ENCODE measurements at places on chromosomes 5 and 9. TPM values are rescaled to one million over a fixed set of nuclear protein-coding genes. Genes with fewer than 3 reads are reported as not detected.
A peak's percentile ranks its signal among the peaks of the same experiment; 100 is the strongest.

DNA sequence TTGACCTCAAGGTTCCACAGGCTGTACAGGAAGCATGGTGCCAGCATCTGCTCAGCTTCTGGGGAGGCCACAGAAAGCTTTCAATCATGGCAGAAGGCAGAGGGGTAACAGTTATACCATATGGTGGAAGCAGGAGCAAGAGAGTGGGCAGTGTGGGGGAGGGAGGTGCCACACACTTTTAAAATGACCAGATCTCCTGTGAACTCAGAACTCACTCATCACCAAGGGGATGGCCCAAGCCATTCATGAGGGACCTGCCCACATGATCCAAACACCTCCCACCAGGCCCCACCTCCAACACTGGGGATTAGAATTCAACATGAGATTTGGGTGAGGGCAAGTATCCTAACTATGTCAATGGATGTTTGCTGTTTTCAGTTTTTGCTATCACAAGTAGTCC lies 16.2 kb downstream of the CYFIP2 start:
- no peak for DNase-seq
- H3K27ac ChIP-seq = no peak overlapping the region
- no peaks in the 10 kb centered on the region for H3K27me3 ChIP-seq
- peaks cover 5% of the 10 kb centered on the region for H3K36me3 ChIP-seq
- H3K4me3 ChIP-seq = no peak overlapping the region

- no peak overlapping the region for H3K27ac ChIP-seq
- no peak overlapping the region for H3K4me3 ChIP-seq
Observed at GRCh38 chr5:145520335-145520734, 314.8 kb downstream of the PRELID2 start.

PCDHA6 gene
- 1.9 TPM for total RNA-seq

DNA sequence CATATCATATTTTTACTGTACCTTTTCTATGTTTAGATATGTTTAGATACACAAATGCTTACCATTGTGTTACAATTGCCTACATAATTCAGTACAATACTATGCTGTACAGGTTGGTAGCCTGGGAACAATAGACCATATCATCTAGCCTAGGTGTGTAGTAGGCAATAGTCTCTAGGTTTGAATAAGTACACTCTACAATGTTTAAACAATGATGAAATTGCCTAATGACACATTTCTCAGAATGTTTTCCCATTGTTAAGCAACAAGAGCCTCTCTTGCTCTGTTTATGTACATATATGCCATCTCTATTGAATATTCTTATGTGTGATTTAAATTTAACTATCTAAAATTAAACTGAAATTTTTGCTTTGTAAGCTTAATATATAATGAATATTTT lies 209.6 kb upstream of the ST8SIA4 start:
- no peaks in the 10 kb centered on the region for H3K36me3 ChIP-seq
- no peak overlapping the region for H3K27ac ChIP-seq
- no peaks in the 10 kb centered on the region for H3K4me1 ChIP-seq
- H3K27me3 ChIP-seq = no peaks in the 10 kb centered on the region

ANXA2R gene
- total RNA-seq = 7.3 TPM

GRCh38 chr5:165351342-165351741 lies 1845.9 kb downstream of the MAT2B start:
- H3K27ac ChIP-seq = no peak overlapping the region
- no peaks in the 10 kb centered on the region for H3K36me3 ChIP-seq
- no peaks in the 10 kb centered on the region for H3K4me1 ChIP-seq
- H3K4me3 ChIP-seq = no peak overlapping the region
- DNase-seq = no peak

DNA sequence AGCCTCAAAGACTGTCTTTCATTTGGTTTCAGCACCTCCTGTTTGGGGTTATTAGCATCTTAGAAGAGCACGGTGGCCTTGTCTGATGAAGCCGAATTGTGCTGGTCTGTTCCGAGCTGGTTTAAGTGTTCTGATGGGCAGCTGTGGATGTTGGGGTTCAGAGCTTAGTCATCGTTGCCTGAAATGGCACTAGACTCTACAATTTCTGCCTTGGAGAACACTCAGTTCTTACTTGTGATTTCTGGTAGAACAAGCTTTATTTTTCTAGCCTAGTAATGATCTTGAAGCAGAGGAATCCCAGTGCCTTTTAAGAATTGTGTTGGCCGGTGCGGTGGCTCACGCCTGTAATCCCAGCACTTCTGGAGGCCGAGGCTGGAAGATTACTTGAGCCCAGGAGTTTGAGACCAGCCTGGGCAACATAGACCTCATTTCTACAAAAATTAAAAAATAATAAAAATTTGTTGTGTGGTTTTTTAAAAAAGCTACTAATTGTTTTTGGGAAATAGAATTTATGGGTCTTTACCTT lies 7.8 kb downstream of the FBXW5 start:
- peaks cover 39% of the 10 kb centered on the region for H3K36me3 ChIP-seq
- DNase-seq = no peak

DNA sequence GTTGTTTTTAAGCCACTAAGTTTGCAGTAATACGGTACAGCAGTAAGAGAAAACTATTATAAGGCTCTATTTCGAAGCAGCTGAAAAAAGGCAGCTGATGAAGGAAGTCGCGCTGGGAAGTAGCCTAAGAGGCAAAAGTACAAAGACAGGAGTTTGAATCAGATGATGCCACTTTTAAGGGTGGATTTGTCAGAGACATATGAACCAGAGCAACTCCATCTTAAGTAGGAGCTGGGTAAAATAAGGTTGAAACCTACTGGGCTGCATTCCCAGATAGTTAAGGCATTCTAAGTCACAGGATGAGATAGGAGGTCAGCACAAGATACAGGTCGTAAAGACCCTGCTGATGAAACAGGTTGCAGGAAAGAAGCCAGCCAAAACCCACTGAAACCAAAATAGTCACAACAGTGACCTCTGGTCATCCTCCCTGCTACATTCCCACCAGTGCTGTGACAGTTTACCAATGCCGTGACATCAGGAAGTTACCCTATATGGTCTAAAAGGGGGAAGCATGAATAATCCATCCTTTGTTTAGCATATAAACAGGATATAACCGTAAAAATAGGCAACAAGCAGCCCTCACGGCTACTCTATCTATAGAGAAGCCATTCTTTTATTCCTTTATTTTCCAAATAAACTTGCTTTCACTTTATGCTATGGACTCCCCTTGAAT lies 91.8 kb upstream of the PRSS3 start:
- no peaks in the 10 kb centered on the region for H3K27me3 ChIP-seq
- DNase-seq = no peak
- no peaks in the 10 kb centered on the region for H3K4me1 ChIP-seq

DNA sequence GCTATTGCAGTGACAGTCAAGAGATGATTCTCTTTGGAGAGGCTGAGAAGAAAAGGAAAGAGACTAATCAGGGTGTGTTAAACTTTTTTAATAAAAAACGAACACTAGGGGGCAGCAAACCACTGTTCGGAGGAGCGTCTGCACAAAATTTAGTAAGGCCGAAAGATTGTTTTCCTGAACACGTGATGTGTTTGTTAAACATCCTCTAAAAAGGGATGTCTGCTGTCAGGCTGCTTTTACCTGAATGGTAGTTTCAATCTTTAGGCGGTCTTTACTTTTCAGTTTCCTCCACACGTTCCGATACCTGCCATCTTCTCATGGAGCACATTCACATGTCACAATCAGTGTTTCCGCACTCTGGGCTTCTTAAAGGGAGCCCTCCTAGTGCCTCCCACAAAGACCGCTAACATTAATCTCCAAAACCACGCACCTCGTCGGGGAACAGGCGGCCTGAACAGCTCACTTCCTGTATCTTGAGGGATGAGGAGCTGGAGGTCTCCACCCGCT lies 125.2 kb downstream of the GPBP1 start:
- H3K27ac ChIP-seq = peak overlapping the region; percentile 76
- DNase-seq = peak; percentile 15
- H3K27me3 ChIP-seq = no peaks in the 10 kb centered on the region
- H3K4me3 ChIP-seq = peak overlapping the region; percentile 4

DNA sequence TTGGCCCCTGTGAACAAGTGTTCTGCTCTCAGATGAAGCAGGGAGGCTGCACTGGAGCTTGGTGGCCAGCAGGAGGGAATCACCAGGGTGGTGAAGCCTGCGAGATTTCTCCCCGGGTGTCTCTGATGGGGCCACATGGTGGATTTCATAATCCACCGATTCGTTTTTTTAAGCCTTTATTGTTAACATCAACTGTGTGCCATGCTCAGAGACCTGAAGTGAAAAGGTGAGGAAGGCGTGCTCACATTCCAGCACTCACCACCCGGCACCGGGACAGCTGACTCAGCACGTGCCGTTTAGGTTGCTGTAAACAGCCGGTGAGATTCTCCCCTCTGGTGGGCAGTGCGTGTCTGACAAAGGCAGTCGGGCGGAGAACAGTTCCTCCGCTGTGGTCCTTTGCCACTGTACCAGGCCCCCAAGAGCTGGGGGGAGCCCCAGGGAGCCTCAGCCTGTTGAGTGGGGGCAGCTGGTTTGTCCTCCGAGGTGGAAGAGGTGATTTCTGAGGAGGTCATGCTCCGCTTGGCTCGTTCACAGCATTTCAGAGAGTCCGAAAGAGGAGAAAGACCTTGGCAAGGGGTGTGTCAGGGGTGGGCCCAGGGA lies 12.7 kb upstream of the AHRR start:
- H3K27me3 ChIP-seq = no peaks in the 10 kb centered on the region
- no peak for DNase-seq
- no peak overlapping the region for H3K27ac ChIP-seq
- no peaks in the 10 kb centered on the region for H3K4me1 ChIP-seq

IFNA13 gene
- total RNA-seq = not detected
